ENCODE measurements at places on chromosomes 16 and 17.

DNA sequence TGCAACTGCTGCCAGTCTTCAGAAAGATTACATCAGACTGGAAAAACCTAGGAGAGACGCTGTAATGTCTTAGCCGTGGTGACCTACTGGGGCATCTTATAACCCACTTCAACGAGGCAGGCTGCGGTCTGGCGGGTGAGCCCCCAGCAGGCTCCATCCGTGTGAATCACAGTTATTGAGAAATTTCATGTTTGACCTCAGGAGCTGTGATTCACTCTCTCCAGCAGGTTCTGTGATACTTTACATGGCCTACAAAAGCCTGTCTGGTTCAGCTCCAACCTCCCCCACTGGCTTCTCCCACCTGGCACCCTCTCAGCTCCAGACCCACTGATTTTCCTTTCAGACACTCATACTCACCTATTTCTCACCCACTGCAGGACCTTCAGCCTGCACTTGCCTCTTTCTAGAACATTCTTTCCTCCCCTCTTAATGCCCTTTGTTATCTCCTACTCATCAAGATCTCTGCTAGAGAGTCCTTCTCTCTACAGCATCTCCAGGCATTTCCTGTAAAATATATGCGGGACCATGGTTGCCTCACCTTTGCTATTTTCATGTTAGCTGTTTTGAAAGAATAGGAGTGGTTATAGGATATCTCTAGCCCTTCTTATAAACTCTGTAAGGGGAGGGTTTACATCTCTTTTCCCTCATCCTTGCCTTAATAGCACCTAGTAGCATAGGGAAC is 227.9 kb downstream of the MAF start:
- peak; percentile 64 for DNase-seq

GRCh38 chr17:55492781-55493341 is 18.4 kb downstream of the SMIM36 start:
- DNase-seq: no peak

- no peak for DNase-seq
Observed at GRCh38 chr16:85141491-85142128, 29.3 kb upstream of the CIBAR2 start.

DNA sequence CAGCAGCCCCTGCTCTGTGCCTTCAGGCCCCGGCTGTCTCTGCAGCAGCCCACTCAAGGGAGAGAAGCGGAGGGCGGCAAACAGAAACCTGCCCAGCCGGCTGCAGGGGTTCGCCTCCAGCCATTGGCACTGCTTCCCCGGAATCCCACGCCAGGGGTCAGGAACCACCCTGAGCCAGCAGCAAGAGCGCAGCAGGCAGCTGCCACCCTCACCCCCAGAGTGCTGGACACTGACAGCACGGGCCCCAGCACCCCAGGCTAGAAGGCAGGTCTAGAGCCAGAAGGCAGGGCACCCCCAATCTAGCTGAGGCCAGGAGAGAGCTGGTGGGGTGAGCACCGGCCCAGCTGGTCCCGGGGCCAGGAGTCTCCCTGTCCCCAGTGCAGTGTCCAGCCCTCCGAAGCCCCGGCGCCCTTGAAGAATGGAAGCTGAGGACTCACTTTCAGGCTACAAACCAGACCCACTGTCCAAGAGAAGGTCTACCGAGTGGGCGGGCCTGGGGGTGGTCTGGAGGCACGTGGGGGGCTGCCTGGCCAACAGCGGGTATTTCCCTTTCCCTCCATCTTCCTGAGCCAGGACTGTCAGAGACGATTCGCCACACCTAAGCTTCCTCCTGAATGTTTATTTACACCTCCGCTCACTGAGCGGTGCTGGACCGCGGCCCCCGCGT is 8.4 kb downstream of the UBALD2 start:
- no peak for DNase-seq

DNA sequence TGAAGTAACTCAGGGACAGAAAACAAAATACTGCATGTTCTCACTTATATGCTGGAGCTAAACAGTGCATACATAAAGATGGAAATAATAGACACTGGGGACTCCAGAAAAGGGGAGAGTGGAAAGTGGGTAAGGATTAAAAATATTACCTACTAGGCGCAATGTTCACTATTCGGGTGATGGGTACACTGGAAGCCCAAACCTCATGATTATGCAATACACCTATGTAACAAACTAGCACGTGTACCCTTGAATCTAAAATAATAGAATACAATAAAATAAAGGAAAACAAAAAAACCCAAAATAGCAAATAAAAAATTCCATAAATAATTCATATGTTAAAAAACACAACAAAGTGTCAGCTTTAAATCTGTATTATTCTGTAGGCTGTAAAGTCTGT is 56.9 kb downstream of the MAP2K6 start:
- no peak for DNase-seq

DNA sequence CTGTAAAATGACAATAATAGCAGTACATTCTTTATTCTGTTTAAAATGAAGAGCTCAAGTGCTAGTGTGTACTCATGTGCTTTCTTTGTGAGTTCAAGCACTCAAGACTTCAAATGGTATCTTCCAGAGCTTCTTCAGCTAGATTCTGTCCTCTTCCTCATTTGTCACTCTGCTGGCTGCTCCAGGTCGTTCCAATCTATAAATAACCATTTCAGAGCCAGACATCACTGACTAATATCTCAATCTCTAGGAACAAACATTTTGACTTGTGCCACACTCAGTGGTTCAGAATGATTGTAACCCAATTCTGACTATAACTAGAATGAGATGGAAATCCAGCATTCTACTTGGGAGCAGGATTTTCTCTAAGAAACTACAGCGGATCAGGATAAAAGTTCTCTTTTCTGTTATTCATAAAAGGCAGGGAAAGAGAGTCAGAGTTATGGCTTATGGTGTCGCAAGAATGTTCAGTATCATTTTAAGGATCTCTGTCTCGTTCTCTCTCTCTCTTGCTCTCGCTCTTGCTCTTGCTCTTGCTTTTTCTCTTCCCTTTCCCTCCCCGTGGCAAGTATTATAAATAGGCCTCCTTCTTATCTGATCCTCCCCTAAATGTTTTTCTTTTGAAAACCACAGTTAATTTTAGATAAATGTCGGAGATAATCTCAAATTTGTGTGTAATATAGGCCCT is 116.3 kb upstream of the MAF start:
- DNase-seq: no peak

- no peak for DNase-seq
Observed at GRCh38 chr17:59008737-59009136, 97.9 kb downstream of the TRIM37 start.

GRCh38 chr16:84357191-84357651 is 11.1 kb upstream of the ATP2C2 start:
- peak; percentile 20 for DNase-seq

DNA sequence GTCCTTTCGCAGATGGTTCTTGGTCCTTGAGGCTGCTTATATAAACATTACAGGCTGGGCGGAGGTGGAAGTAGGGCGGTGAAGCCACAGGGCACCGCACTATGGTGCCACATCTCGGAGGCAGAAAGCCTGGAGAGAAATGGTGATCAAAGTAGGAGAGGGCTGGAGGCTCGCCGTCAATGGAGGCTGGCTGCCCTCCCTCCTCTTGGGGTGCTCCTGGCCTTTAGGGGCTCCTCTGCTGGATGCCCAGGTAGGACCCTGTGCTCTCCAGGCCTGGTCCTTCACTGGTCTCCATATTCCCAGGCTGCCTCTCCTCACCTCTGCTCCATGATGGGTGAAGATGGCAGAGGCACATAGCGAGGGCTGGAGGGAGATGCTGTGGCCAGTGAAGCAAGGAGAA is 2.1 kb upstream of the TLCD2 start:
- no peak for DNase-seq

DNA sequence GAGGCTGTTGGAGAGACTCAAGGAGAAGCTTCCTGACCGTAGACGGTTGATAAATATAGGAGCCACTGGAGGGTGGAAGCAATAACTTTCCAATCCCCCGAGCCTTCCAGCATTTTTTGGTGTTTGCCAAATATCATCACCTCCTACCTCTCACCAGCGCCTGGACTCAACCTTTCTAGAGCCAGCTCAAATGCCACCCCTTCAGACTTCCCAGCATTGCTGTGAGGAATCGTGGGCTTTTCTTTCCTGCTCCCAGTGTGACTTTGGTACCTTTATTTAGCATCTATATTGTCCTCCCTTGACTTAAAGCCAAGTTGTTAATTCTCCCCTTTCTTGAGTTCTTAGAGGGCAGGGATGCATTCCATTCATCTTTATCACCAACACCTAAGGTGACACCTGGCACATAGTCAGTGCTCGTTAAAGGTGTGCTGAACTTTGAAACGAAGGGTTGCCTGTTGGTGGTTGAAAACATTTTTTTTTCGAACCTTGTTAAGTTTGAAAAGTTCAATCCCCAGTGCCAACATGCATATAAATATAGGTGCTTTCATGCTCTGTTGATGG is 35.3 kb upstream of the CCR7 start:
- no peak for DNase-seq

DNA sequence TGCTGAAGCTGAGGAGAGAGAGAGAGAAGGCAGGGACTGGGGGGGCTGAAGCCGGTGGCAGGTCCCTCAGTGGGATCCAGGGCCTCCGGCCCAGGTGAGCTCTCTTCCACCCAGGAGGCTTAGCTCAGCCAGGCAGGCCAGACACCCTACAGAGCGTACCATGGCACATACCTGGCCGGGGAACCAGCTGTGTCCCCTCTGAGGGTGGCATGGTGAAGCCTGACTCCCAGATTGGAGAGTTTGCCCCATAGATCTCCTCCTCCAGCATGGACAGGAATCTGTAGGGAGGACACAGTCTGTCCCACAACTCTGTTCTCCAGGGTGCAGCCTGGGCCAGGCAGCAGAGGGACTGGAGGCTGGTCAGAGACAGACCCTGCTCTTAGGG is 3.0 kb downstream of the KAT2A start:
- no peak for DNase-seq

GRCh38 chr17:77725846-77726245 is 232.7 kb upstream of the TNRC6C start:
- no peak for DNase-seq

DNA sequence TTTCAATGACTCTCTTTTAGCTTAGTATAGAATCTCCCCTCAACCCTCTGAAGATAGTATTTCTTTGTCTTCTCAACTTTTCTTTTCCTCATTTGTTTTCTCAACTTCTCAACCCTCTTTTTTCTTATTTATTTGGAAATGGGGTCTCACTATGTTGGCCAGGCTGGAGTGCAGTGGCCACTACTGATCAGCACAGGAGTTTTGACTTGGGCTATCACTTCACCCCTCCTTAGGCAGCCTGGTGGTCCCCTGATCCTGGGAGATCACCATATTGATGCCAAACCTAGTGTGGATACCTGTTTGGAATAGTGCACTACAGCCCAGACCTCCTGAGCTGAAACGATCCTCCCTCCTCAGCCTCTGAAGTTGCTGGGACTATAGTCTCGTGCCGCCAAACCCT is 79.8 kb downstream of the PITPNC1 start:
- DNase-seq: no peak

DNA sequence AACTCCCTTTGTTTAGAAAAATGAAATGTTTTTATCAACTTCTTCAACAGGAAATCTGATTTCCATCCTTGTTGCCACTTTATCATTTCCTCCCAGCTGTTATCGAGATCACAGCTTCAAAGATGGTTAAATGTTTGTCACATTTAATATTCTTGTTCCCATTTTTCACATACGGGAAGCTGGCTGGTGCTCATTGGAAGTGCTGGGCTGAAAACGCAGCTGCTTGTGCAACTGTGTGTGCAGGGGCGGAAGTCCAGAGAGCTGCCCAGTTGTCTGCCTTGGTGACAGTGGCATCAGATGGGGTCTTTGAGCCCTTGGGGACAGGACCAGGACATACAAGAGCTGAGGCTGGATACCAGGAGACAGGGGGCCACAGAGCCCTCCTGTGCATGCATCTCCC is 549.2 kb upstream of the CDH11 start:
- DNase-seq: no peak

- peak; percentile 28 for DNase-seq
Observed at GRCh38 chr16:69311533-69312387, 610 bp downstream of the VPS4A start.

GRCh38 chr17:50177983-50178834 is 12.4 kb downstream of the SGCA start:
- peak; percentile 97 for DNase-seq

DNA sequence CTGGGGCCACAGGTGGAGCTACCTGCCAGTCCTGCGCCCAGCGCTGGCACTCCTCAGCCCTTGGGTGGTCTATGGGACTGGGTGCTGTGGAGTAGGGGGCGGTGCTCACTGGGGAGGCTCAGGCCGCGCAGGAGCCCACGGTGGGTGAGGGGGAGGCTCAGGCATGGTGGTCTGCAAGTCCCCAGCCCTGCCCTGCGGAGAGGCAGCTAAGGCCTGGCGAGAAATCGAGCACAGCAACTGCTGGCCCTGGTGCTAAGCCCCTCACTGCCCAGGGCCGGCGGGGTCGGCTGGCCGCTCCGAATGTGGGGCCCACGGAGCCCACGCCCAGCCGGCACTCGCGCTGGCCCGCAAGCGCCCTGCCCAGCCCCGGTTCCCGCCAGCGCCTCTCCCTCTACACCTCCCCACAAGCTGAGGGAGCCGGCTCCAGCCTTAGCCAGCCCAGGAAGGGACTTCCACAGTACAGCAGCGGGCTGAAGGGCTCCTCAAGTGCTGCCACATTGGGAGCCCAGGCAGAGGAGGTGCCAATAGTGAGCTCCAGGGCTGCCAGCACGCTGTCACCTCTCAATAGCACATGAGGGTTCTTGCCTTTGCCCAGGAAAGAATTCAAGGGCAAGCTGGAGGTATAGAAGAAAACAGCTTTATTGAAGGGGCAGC is 11.0 kb upstream of the EEF2KMT start:
- DNase-seq: no peak

GRCh38 chr17:9209347-9209746 is 188.0 kb downstream of the NTN1 start:
- DNase-seq: no peak

DNA sequence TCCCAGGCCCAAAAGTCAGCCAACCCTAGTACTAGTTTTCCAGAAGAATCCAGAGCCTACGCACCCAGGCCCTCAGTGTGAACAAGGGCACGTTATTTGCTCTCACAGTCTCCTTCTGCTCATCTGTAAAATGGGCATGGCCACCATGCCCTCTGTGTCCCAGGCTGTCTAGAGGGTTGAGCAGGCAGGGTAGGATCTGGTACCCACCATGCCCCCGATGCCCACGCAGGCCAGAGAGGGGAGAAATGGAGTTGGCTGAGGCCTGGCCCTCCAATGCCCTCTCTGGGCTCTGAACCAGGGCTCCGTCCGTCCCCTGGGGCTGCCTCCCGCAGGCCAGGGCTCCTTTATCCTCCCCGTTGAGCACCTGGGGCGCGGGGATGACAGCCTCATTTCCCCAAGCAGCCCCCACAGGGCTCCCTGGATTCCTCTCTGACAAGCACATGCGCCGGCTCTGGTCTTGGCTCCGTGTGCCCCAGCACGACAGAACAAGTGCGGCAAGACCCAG is 9.1 kb upstream of the BAHCC1 start:
- DNase-seq: no peak

DNA sequence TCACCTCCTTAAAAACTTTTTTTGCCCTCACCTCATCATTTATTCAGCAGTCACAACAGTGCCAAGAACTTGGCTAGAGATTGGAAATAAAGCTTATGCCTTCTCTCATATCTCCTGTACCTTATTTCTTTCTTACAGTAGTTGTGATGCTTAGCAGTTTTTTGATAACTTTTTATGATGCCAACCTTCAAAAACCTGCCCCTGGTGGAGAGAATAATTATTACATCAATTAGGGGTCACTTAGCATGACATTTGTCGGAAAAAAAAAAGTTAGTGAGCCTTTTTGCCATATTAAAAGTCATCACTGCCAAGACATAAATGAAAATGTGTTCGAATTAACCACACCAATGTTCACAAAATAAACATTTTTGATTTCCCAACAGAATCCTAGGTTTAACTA is 296.6 kb downstream of the WWOX start:
- DNase-seq: no peak

- DNase-seq: peak; percentile 20
Observed at GRCh38 chr17:12122075-12122474, 101.4 kb downstream of the MAP2K4 start.

Data from AG10803 (cell line).